Activated CD8-positive, alpha-beta memory T cell treated with anti-CD3 and anti-CD28 coated beads for 48 hours (primary cell): ENCODE measurements at places on chromosomes 12 and 14.

GRCh38 chr14:103304706-103305105 lies 29.3 kb upstream of the EIF5 start:
- DNase-seq, result no peak

GRCh38 chr14:68306265-68306933 lies 486.5 kb downstream of the ZFP36L1 start:
- DNase-seq, result no peak

- no peak for DNase-seq
These were observed 985.7 kb upstream of the FBXO33 start for GRCh38 chr14:40417777-40418401.

- no peak for DNase-seq
These were observed 51.3 kb downstream of the SLC6A12 start for GRCh38 chr12:162467-163307.
